ENCODE measurements at places on chromosomes 7 and 10.

- DNase-seq: no peak
These were observed 280.6 kb downstream of the GFRA1 start for GRCh38 chr10:115992236-115992986.

DNA sequence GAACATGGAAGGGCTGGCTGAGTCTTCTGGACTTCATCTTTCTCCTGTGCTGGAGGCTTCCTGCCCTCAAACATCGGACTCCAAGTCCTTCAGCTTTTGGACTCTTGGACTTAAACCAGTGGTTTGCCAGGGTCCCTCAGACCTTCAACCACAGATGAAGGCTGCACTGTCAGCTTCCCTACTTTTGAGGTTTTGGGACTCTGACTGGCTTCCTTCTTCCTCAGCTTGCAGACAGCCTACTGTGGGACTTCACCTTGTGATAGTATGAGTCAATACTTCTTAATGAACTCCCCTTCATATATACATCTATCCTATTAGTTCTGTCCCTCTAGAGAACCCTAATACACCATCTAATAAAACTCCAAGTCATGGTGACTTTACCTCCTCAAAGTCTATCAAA, 4.0 kb upstream of the CLEC5A start:
- DNase-seq: no peak

DNA sequence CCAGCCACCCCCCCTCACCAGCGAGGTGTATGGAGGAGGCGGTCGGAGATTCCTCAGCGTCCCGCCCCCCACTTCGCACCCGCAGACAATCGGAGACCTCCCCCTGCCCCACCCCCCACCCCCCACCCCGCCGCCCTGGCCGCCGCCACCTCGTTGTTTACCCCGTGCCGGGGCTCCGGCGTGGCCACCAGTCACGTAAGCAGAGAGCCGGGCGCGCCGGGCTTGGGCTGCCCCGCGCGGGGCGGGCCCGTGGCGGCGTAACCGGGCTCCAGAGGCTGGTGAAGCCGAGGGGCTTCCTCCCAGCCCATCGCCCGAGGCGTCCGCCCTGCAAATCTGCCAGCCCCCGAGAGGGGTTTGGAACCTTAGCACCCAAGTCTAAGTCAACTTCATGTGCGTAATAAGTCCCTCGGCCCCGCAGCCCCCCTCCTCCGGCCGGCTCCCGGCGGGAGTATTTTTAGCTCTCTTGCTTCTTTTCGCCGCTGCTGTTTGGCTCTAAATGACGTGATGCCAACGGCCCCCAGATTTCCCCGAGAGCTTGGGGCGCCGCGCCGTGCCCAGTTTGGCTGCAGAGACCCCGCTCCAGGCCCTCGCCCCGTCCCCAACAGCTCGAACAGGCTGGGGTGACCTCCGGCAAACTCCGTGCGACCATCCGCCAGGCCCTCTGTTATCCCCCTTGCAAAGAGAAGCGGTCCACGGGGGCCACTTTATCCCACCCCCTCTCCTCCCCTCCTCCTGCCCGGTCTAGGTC, 2.7 kb downstream of the MXI1 start:
- no peak for DNase-seq

- no peak for DNase-seq
These were observed at the start of gene LAMB1 for GRCh38 chr7:108002726-108003598. LAMB1 (minus strand) TSS chr7:108003161; CDS start chr7:108002885, 276 bp downstream.

DNA sequence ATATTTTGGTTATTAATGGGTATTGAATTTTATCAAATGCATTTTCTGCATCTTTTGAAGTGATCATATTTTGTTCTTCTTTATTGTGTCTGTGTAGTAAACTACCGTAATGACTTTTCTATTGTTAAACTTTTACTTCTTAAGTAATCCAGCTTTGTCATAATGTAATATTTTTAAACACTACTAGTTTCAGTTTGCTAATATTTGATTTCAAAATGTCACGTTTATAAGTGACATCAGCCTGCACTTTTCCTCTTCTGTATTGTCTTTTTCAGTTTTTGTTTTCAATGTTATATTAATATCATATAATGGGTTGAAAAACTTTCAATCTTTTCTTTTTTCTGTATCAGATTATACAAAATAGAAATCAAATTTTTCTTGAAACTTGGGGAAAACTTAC, 71.6 kb upstream of the ANKRD1 start:
- no peak for DNase-seq

GRCh38 chr7:47387506-47387905, 194.4 kb downstream of the TNS3 start:
- DNase-seq: no peak

DNA sequence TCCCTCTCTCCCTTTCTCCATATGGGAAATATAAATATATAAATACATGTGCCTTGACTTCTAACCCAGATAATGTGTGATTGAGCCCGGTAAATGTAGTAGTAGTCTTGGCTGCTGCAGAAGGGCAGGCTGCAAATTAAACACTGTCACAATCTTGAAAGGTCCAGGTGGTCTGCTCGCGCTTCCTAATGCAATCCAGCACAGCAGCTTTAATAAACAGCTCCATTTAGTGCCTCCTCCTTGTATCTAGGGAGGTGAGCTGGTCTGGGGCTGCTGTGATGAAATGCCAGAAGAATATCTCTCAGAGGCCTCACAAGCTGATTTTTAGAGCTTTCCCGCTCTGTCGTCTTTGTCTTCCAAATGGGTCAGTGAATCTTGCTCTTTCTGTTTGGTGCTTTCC, 782 bp downstream of the POU6F2 start:
- DNase-seq: no peak

DNA sequence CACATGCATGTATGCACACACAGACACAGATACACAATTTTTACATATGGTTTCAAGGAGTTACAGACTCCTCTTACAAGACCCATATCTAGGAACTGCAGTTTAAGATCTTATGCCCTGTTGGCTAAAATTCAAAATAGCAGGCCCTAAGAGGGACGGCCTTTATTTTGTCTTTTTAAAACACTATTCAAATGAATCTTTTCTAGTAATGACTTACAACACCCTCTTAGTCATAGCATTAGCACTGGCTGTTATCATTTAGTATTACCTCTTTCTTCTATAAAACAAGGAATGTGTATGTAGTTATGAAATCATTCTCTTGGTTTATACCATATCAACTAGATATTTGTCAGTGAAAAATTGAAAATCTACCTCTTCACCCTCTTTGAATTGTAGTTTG, 15.3 kb downstream of the PAPSS2 start:
- DNase-seq: no peak

GRCh38 chr10:71241830-71242621, 29.7 kb downstream of the UNC5B start:
- no peak for DNase-seq

- no peak for DNase-seq
These were observed 119.7 kb downstream of the FGFR2 start for GRCh38 chr10:121478556-121478955.

DNA sequence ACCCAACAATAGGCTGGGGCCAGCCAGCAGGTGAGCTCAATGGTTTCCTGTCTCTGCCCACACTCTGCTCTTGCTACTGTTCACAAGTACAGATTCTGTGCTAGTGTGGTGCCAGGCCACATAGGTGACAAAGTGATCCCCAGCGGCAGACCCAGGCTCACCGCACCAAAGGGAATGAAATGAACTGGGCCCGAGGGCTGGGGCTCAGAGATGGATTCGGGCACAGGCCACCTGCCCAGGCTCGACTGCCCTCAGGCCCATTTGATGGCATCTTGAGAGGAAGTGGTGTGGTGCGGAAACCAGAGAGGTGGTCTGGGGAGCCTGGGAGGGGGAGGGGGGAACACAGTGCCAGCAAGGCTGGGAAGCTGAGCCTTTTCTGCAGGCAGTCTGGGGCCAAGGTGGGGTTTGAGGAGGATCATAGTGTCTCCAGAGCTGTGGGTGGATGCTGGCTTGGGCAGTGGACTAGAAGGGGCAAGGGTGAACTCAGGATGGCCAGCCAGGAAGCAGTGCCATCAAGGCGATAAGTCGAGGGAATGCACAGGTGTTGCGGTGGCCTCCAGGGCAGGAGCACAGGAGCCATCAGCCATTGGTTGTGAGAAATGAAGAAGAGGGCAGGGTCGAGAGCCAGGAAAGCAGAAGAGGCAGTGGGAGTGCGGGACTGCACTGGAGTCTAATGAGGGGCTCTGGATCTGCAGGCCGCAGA, 85.2 kb downstream of the ARHGAP22 start:
- no peak for DNase-seq

- no peak for DNase-seq
These were observed 324.2 kb downstream of the CDK14 start for GRCh38 chr7:90920336-90920735.

DNA sequence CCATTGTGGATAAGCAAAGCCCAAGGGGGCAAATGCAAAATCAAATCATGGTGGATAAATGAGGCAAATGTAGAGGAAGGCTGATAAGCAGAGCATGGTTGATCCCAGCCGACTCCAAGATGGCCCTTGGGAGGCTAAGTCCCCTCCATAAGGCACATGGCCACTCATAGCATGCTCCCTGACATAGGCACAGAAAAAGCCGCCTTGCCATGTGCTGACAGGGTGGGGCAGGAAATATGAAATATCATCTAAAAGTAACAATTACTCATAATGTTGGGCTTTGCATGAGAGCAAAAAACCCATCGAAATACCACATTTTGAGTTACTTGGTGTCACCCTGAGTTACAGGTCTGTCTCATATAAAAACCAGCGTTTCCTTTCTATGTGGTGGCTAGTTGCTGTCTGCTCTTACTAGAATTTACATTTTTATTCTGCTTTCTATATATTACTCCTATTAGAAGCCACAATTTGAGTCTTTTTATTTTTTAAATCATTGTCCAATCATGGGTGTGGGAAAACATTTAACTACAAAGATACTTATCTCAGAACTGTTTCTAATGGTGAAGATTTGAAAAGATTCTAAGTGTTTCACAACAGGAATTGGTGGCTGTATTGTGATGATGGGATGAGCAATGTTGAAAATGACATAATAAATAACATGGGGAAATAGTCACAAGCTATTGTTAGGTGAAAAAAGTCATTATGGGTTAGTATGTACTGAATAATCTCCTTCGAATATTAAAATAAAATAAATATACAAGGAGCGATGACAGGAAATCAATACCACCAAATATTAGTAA, 102.7 kb downstream of the CUBN start:
- no peak for DNase-seq

DNA sequence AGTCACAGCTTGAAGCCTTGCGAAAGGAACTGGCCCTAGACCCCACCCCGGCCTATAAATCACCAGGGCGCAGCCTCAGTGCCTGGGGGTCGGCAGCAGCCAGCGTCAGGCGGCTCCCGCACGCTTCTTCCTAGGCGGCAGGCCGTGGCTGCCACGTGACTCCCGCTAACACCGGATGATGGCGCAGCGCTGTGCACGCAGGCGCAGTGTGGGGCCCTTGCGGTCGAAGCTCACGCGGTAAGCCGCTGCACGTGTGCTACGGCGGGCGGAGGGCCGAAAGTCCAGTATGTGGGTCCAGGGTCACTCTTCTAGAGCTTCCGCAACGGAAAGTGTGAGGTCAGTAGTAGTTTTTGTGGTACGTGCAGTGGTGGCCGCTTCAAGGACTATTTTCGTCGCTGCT, at the start of gene STK31:
Gene STK31, plus strand, starts transcription at position 220 of the 400 bp plus-strand sequence. Its CDS starts 67 bp downstream, at position 287.
- DNase-seq: no peak

DNA sequence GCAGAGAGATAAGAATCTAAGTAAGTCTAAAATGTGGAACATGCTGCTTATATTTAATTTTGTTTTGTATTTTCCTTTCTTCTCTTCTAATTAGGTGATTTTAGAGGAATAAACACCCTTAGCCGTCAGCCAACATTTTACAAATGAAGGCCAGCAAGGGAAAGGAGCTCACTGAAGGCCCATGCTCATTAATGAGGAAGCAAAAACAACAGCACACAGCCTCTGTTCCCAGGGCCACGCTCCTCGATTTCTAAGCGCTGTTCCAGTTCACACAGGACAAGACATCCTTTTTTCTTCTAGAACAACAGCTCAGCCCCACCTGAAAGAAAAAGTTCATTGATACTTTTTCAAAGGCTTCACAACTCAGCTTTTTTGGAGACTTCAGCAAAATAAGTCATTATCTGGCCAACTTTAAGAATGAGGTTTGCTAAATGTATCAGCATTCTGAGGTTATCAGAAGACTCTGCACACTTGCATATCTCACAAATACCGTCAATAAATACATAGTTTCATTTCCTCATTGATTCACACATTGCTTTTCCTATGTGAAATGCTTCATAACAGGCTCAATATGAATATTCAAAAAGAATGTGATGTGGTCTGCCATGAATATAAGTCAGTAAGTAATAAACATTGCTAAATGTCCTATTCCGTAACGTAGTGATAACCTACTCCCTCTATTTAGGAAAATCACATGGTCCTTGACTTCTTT, 34.8 kb upstream of the SFMBT2 start:
- peak; percentile 49 for DNase-seq

DNA sequence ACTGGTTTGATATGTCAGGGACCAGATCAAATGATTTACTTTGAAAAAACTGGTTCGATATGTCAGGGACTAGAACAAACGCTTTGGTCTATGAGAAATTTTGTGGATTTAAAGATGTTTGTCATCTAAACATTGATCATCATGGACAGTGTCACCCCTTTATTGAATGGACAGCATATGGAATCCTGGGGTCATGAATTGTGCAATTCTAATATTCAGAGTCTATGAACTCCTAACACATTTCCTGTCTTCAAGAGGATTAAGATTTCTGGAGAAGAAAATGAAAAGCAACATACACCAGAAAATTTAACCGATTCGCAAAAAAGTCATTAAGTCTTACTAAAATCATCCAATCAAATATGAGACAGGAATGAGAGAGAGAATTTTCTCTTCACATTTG, 106.4 kb upstream of the FAM133B start:
- no peak for DNase-seq

- no peak for DNase-seq
These were observed 100.9 kb downstream of the MAD1L1 start for GRCh38 chr7:2131800-2132199.

DNA sequence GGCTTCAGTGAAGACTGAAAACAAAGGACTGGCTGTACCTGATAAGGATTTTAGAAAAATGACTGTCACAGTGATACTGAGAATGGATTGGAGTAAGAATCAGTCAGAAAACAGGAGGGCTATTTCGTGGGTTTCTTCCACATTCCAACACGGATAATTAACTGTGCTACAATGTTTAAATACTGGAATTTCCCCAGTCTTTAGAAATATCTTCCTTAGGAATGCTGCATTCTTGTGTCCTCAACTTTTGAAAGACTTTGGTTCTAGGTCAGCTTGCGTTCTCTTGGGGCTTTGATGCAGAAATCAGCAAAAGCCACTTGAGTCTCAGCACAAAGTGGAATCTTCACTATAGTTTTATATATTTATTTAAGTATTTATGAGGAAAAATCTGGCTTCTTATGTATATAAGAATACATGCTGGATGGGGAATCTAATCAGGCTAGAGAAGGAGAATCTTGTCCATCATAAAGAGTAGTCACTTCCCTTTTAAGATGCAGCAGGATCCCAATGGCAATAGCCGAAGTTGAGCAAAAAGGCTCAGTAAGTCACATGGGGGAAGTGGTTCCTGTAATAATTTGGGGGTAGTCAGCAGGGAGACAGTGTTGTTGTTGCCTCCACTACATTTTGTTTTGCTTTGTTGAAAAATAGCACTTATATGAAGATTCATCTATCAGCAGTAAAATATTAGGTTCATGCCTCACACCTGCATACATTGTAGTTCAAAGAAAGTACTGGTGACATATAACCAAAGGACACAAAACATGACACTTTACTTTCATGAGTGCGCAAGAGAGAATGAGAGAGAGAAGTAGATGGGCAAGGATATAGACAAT, 86.0 kb downstream of the CH25H start:
- DNase-seq: peak; percentile 14

Data from putamen (tissue), 1 donor.